Stimulated activated CD8-positive, alpha-beta memory T cell treated with anti-CD3 and anti-CD28 coated beads, Interleukin-15, amount 100 ng/mL, for 48 hours (primary cell): ENCODE measurements at places on chromosomes 2 and 18.

- DNase-seq: no peak
These were observed 123.8 kb downstream of the AKAIN1 start for GRCh38 chr18:5073026-5073944.

- no peak for DNase-seq
These were observed 677.4 kb upstream of the RAB6C start for GRCh38 chr2:129302106-129302505.

DNA sequence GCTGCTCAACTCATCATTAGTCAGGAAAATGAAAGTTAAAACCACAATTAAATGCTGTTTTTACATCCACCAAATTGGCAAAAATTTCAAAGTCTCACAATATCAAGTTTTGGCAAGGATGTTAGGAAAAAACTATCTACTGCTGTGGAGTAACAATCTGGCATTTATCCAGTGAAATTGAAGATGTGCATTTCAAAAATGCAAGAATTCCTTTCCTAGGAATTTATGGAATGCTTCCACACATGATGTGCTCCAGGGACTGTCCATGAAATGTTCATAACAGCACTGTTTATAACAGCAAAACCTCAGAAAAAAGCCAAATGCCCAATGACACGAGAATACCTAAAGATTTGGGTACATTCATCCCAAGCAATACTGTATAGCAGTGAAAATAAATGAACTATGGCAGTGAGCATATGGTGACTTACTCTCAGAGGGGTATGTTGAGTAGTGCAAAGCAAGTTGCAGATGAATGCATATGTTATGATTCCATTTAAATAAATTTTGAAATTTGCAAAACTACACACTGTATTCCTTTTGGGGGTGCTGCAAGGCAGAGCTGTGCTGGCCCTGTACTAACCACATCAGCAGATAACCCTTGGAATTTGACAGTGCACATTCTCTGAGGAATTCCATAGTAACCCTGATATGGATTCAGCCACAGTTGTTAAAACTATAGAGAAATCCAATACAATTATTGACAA lies 41.3 kb upstream of the GYPC start:
- DNase-seq: no peak

GRCh38 chr2:216328347-216328746 lies 43.9 kb downstream of the MARCHF4 start:
- DNase-seq: no peak

- DNase-seq: no peak
These were observed 842.0 kb upstream of the CDH2 start for GRCh38 chr18:29018976-29019375.

- DNase-seq: no peak
These were observed 164.0 kb downstream of the GRB14 start for GRCh38 chr2:164457271-164457670.

- no peak for DNase-seq
These were observed 46.4 kb downstream of the SLC25A12 start for GRCh38 chr2:171847627-171848026.

DNA sequence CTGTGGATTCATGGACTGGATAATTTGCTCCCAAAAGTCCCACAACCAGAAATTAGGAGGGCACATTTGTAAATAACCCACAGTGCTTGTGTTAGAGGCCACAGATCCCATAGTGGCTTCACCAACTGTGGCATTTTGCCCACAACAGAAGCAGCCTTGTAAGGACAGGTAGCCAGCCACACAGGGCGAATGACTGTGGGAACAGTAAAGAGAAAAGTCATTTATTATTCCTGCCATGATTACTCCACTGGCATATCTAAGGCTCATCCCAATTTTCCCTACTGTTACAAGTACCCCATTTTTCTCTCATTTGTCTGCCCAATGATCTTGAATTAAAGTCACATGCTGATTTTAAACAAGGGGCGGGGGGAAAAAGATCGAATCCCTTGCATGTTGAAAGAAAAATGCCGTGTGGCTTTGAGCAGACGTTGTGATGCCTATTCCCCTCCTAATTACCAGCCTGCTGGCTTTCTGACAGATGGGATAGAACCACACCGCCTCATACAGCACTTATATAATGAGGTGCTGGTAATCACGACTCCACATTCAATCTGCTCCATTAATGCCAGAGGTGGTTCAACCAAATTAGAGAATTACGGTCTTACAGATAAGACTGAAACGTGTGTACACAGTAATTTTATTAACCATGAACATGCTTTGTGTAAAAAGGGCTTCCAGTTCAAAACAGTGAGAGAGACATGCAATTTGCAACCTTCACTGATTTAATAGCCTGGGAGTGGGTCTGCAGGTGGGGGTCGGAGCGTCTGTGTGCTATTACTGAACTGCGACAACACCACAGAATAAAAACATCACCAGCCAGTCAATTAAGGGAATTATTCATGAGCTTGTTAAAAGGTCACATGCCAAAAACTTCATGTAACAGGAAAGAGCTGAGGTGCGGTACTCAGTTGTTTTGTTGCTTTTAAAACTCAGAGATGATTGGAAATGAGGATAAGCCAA lies 196.0 kb downstream of the TMEM163 start:
- no peak for DNase-seq

- DNase-seq: no peak
These were observed 28.3 kb upstream of the OTOS start for GRCh38 chr2:240168546-240169361.

- DNase-seq: no peak
These were observed 28.4 kb downstream of the CPS1 start for GRCh38 chr2:210584834-210585233.

DNA sequence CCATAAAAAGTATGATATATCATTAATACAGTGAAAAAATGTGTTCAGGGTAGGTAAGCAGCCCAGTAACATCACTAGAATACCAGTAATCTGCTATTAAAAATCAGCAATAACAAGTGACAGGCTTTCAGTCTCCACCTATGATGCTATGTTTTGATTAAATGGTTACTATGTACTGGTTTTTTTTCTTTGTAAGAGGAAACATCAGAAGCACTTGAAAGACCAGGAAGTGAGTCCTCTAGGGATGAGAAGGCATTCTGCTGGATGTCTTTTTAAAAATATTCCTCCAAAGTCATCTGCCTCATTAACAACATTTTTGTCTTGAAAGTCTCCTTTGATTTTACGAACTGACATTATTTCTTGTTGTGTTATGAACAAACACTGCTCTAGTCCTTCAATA lies 136.0 kb upstream of the FAM98A start:
- no peak for DNase-seq

- DNase-seq: no peak
These were observed 38.0 kb upstream of the YWHAQ start for GRCh38 chr2:9668687-9669345.

DNA sequence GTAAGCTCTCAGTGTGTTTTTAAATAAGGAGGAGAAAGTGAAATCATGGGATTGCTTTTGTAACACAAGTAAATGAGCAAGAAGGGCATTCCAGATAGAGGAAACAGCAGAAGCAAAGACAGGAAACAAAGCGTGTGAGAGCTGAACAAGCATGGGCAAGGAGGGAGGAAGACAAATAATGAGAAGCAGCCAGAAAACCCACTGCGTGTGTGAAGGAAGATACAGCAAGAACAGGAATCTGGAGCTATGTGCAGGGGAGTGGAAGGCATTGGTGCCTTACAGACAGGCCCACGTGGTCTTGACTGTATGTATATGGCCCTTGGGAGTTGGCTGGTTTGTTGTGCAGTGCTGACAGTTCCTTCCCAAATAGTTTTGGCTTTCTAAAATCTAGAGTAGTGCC lies 88.6 kb downstream of the AAK1 start:
- no peak for DNase-seq

- no peak for DNase-seq
These were observed 116.9 kb downstream of the C1D start for GRCh38 chr2:67945940-67946339.

- no peak for DNase-seq
These were observed 1114.5 kb downstream of the DSC3 start for GRCh38 chr18:29928081-29928480.

DNA sequence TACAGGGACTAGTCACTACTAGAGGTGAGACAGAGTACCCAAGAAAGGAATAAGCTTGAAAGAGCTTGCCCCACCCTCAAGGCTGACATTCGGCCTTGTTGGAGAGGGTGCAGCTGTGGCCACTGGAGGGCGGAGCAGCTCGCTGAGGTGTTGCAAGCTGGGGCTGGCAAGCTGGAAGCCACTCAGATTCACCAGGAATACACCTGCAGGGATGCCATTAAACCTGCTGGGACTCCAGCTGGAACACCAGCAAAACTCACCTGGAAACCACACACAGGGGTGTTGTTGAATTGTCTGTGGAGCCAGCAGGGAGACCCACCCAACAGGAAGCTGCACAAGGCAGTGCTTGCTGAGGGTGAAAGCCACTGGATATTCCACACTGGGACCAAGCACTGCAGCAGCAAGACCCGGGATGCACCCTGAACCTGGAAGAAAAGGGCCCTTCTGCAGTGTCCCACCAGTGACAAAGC lies 26.1 kb downstream of the KCTD18 start:
- DNase-seq: no peak

DNA sequence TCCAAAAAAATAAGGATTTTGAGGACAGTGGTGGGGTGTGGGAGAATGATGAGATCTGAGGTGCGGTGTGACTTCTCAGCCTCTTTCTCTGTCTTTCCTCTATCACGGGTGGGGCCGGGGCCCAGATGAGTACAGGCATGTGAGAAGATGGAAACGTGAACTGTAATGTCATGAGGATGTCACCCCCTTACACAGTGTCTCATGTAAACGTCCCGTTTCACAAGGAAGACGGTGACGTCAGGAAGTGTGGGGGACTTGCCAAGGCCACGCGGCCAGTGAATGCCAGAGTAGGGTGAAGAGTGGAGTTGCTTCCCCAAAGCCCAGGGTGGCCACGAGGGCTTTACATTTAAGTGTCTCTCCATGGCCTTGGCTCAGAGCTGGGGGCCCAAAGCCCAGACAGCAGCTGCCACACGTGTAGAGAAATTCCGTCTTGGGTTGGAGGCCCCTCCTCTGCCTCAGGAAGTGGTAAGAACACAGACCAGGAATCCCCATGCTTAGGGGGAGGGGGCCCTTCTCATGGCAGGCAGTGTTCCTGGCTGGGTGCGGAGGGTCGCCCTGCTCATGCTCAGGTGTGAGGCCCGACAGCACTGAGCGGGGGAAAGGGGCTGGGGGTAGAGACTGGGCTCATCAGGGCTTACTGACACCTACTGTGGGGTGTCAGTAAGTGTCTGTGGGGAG lies 80.9 kb upstream of the SMAD7 start:
- DNase-seq: no peak

DNA sequence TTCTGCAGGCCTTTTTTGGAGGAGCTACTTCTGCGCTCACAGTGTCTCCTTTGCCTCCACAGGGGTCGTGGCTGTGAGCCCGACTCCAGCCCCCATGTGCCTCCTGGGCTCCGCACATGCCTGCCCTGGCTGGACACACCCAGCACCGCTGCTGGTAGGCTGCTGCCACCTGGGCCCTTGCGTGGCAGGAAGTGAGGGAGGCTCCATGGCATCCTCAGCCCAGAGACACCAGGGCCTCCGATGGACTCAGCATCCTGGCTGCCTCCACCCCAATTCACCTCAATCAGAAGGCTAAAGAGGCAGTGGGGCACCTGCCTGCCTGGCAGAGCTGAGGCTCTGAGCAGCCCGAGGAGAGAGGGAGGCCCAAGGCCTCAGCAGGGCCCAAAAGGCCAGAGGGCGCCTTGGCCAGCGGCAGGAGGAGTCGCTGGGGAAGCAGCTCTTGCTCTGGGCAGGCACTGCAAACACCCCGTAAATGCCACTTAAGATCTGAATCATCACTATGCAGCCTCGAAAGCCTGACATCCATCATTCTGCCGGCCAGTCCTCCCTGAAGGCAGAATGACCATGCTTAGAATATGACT lies 68.3 kb upstream of the OTOS start:
- DNase-seq: no peak

DNA sequence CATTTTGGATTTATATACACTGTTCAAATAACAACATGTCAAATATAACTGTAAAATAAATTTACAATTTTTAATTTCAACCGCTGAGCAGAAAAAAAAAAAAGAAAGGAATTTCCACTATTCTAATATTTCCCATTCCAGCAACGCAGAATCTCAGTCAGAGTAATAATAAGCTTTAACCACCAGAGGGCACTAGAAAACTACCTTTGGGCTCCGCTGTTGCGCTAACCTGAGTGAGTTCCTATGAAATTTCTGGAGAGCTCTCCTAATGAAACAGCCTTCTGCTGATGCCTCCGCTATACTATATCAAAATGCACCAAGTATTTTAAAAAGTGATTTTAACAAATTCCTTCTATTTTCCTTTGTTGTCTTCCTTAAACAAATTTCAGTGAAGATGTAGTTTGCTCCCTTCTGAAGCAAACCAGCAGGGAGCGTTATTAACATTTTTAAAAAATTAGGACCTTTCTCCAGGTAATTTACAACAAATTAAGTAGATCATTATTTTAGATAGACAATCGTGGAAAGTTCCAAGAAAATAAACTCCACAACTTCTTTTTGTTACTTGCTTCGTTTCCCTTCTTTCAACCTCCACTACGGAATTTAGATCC lies 23.0 kb downstream of the ERMN start:
- DNase-seq: no peak

DNA sequence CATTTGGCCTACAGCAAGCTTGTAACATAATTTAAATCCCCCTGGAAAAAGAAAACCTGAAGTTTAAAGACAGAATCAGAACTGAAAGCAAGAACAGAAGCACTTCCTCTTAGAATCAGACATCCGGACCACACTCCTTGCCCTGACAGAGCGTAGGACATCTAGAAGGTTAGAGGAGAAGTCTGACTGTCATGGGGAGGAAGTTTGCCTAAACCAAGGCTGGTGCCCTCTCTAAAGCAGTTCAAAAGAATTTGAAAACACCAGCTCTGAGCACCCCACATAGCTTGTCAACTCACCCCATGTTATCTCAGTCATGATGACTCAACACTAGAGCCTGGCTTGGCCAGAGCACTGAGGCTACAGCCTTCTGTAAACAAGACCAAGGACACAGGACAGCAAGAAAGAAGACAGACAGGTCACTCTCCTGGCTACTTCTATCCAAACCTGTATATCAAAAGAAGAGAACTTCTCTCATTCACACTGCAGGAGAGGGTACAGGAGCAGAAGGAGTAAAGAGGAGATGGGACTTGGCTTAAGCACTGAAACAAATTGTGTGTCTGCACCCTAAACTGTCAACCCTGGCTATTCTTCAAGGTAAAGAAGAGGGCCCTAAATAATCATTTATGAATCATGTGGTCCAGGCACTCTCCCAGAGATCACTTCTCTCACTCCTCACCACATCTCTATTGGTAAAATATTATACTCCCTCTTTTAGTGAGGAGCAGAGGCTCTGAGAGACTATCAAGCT lies 198.6 kb downstream of the MEMO1 start:
- no peak for DNase-seq

- no peak for DNase-seq
These were observed 114.3 kb downstream of the GALNT1 start for GRCh38 chr18:35695803-35696202.
